ENCODE measurements at places on chromosomes 7 and 10. TPM values are rescaled to one million over a fixed set of nuclear protein-coding genes. Genes with fewer than 3 reads are reported as not detected.

HTR5A gene
- 0.11 TPM for total RNA-seq

KAZALD1 gene
- total RNA-seq, result 2.3 TPM

NYAP1 gene
- total RNA-seq, result 0.53 TPM

PILRA gene
- 0.48 TPM for total RNA-seq

GRCh38 chr7:56097700-56098099 lies 4.9 kb upstream of the PHKG1 start:
- no peak for DNase-seq

GRCh38 chr7:80630608-80631405 lies 7.6 kb upstream of the CD36 start:
- DNase-seq, result peak; percentile 48

- DNase-seq, result no peak
Measured at GRCh38 chr10:57119684-57120083, 758.6 kb upstream of the ZWINT start.

DNA sequence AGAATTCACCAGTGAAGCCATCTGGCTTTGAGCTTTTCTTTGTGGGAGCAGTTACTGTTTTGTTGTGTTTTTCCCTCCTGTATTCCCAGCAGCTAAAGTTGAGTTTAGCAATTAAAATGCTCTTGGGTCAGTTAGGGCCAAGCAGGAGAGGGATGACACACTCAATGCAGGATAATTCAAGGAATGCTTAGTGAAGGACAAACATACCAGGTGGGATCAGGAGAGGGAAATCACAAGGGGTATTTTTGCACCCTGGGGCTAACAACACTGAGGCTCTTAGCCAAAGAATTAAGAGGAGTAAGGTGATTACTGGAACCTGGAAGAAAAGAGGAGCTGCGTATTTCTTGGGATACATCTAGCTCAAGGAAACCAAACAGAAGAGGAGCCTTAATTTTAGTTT lies 82.4 kb upstream of the KCND2 start:
- DNase-seq, result no peak

- DNase-seq, result no peak
Measured at GRCh38 chr10:69385454-69386350, 31.0 kb downstream of the TACR2 start.

GRCh38 chr7:65373608-65374351 lies at the start of gene ZNF92:
ZNF92 (plus strand) TSS chr7:65373855; CDS start chr7:65373998, 143 bp downstream.
- DNase-seq, result peak; percentile 99

DNA sequence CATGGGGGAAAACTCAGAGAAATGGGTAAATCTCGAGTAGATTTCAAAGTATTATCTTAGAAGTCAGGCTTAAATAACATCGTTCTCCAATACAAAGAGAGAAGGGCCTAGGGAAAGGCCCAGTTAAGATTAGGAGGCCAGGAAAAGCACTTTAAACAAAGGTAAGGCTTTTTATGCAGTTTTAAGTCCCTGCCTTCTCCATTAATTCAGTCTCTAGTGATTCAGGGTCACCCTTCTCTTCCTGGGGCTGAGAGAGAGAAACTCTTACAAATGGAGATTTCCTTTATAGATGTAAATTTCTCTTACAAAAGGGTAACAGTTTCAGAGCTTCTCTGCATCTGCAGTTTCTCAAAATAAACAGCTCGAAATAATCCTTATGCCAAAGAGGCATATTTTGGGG lies 179.3 kb downstream of the HECW1 start:
- no peak for DNase-seq

GRCh38 chr7:102065226-102065625 lies 221.4 kb upstream of the SH2B2 start:
- no peak for DNase-seq

- no peak for DNase-seq
Measured at GRCh38 chr7:14069961-14070360, 80.5 kb upstream of the ETV1 start.

All from SK-MEL-5 (cell line).